Activated naive CD4-positive, alpha-beta T cell treated with anti-CD3 and anti-CD28 coated beads, Interleukin-2, amount 50 U/mL, for 16 hours (primary cell): ENCODE measurements at places on chromosomes 11 and 22.

- no peak for DNase-seq
These were observed 131.1 kb downstream of the MED15 start for GRCh38 chr22:20638507-20638870.

- DNase-seq: no peak
These were observed 18.5 kb downstream of the APOL5 start for GRCh38 chr22:35736166-35736565.

DNA sequence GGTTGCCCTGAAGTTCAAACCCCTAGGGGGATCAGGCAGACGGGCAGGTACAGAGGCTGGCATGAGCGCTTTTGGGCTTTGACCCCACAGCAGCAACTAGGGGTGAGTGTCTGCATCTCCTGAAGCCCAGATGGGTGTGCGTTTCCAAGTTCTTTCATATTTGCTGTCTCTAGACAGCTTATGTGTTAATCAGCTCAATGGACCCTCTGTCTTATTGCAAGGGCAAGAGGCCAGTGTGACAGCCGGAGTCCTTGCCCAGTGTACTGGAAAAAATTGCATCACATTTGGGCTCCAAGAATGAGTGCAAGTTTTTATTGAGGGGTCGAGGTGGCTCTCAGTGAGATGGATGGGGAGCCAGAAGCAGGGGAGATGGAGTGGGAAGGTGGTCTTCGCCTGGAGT lies 1863.7 kb upstream of the RAG2 start:
- DNase-seq: no peak

DNA sequence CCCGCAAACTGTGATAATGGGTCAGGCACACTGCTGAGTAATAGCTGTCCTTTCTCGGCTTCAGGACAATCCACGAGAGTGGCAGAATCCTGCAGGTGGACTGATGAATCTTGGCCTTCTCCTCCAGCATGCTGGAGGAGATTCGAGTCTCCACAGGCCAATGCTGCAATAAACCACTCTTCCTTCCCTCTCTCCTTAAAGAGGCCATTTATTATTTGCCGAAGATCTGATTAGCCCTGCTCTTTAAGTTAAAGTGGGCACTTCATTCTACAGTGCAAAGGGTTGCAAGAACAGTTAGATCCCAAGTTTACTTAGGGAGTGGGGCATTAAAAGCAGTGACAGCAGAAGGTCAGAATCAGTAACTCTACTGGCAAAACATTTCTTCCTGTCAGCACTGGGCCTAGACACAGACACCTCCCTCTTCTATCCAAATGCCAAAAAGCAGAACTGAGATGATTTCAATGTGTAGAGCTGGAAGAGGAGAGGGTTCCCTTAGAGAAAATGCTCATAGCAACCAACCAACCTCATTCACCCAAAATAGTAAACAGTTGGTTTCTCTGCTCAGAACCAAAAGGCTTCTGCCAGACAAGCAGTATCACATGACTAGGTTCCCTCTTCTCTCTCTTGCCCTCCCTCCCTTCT lies 121.7 kb downstream of the SGSM3 start:
- no peak for DNase-seq

DNA sequence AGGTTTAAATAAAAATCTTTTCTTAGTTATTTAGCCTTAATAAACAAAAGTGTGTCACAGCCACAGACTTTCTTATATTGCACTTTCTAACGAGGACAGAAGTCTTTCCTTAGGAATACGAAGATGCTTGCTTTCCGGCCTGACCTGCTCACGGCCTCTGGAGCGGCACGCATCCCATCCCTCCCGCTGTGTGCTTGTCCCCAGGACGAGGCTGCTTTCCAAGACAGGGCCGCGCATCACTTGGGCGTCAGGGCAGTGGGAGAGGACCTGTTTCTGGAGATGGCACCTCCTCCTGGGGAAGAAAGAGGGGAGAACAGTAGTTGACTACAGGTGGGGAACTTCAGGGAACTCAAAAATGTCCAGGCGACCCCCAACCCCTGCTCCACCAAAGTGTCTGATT lies 26.4 kb downstream of the GRIK4 start:
- DNase-seq: no peak

GRCh38 chr22:28594797-28595462 lies 84.7 kb downstream of the TTC28 start:
- no peak for DNase-seq

DNA sequence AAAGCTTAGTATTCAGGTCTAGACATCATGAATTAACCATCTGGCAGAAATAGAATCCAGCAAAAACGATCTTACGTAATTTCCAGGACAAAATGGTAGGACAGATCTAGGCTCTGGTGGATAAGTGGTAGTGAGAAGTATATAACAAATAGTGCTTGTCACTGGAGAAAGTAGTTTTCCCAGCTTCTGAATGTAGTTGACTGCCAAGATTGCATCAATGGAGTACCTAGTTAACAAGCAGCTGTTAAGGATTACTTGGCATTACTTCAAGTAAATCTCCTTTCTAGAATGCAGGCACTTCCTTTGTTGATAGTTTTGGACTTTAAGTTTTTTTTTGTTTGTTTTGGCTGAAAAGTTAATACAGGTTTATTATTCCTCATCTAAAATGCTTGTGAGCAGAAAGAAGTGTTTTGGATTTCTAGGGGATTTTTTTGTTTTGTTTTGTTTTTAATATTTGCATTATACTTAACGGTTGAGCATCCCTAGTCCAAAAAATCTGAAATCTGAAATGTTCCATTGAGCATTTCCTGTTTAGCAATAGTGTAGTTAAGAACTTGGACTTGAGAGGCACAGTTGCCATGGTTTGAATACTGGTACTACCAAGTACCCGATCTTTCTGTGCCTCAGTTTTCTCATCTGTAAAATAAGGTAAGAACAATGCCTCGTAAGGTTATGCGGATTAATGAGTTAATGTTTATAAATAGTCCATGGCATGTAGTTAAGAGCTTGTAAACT lies 20.3 kb downstream of the FAM118B start:
- DNase-seq: no peak

- no peak for DNase-seq
These were observed 65.8 kb downstream of the DDIAS start for GRCh38 chr11:82967381-82967780.

DNA sequence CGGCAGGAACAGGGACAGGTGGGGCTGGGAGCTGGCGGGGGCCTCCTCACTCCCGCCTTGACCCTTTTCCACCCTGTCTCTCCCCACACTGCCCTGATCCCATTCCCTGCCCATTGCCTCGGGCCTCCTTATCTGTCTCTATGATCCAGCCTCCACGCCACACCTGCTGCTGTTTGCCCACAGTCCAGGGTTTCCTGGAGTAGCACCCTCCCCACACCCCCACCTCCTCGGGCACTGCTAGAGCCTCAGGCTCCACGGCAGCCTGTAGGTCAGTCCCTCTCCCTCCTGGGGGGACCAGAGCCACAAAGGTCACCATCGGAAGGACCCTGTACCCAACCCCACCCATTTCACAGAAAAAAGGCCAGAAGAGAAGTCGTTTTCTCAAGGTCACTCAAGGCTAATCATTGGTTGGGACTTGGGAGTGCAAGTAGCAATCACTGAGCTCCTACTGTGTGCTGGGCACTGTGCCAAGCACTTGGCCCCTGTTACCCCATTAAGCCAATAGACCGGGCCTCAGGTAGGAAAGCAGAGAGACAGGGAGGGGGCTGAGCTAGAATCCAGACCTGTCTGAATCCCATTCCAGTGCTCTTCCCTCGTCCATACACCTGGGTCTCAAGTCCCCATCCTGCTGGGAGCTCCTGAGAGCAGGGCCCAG lies 71.8 kb downstream of the PDE2A start:
- DNase-seq: no peak

DNA sequence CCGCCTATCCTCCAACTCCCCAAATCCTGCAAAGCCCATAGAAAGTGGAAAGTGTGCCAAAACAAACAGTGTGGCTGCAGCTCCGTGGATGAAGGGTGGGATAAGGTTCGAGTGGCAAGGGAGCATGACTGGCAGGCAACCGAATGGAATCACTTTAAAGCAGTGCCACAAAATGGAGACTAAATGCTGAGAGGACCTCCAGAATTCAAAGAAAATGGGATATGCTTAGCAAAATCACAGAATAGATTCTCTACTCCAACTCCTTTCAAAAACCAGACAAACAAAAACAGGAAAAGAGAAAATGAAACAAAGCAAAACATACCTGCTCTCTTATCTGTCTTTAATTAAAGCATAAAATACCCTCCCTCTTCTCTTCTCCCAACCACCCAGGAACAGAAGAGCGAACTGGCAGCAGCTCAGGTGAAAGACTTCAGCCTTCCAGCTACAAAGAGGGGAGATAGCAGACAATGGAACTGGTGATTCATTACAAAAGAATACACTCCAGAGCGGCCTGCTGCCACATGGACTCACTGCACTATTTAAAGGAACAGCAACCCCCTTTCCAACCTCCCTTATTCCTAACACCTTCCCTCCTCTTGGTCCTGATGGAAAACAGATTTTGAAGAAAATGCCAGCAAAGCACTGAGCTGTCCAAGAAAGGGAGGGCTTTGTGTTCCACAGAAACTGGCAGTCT lies 118.5 kb downstream of the APOL5 start:
- DNase-seq: no peak

- no peak for DNase-seq
These were observed 2.0 kb downstream of the GTF2H1 start for GRCh38 chr11:18324381-18324780.

DNA sequence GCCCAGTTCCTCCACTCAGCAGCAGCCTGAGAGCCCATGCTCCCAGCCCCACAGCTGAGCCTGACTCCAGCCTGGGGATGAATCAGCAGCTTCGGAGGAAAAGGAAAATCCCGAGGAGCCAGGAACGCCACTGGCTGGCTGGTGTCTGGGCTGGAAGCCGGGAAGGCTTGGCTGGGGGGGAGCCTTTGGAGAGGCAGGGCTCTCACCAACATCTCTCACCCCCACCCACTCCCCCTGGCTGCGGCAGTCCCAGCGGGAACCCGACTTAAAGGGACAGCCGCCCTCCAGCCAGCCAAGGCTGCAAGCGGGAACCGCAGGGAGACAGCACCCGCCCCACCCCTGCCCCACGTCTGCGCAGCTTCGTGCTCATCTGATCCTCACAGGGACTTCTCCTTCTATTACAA lies 28.4 kb downstream of the KIAA0930 start:
- no peak for DNase-seq

- no peak for DNase-seq
These were observed 60.9 kb downstream of the LRP5 start for GRCh38 chr11:68373189-68373814.
